AG09309 (cell line): ENCODE measurements at places on chromosomes 5 and 9.

DNA sequence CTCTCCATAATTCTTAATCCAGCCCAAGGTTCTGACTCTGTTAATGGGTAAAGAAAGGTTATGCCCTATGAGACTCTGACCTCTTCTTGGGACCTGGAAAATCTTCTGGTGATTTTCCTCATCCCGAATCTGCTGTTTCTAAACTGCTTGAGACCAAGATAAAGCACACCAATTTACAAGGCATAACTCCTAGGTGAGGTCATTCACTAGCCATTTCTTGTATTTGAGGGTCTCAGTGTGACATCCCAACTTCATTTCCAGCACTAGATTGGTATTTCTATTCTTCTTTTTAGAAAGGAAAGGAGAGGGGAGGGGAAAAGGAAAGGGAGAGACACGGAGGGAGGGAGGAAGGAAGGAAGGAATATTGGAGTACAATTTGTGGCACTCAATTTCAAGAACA is 51.6 kb downstream of the SLC1A1 start:
- DNase-seq = no peak

GRCh38 chr5:219460-219863 is 1.3 kb downstream of the SDHA start:
- no peak for DNase-seq

GRCh38 chr9:130448035-130448624 is 3.4 kb downstream of the ASS1 start:
- DNase-seq = no peak

DNA sequence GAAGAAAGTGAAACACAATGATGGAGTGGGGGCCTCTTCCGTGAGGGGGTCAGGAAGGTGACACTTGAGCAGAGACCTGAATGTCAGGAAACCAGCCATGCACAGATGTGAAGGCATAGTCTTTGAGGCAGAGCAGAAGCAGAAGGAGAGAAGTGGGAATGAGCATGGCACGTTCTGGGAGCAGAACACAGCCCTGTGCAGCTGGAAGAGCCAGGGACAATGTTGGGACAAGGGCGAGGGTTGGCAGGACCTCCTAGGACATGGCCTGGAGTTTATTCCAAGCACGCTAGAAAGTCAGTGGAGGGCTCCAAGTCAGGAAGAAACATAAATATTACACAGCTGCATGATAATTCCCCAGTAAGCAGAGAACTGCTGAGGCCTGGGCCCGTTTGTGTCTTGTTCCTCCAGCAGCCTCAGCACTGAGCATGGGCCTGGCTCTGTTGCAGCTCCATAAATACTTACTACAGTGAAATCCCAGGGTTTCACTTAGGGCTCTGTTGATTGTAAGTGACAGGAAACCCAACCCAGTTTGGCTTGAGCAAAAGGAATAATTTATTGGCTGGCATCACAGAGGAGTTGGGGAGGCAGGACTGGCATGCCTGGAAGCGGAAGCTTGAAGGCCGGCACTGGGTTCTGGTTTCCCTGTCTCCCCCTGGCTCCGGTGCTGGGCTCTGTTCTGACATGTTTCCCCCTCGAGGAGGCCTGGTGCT is 66.2 kb downstream of the MVB12B start:
- DNase-seq = no peak

DNA sequence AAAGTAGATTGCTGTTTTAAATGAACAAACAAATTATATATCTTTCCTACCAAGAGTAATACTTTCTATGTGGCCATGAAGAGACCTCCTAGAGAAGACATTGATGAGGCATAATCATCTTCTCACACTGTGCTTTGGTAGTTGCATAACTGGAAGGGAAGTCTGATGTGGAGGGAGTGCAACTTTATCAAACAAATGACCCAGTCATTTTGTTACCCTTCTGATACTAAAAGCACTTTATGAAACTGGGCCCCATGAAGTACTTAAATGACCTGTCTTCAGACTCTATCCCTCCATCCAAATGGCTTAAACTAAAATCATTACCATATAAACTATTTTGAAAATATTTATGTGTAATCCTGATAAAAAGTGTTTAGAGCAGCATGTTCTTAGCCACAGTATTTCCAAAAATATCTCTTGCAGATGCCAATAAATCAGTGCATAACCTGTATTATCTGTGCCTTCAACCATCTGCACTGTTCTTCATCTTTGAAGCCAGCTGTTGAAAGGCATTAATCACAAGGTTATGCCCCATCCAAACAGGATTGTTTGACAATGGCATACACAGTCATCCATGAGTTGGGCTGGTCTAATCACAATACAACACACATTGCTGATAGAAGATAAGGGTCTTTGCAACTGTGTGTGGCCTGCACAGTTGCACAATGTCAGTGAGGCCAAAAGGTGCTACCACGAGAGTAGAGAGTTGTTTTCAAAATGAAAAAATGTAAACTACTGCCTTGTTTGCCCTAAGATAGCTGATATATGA is 31.9 kb upstream of the MIER3 start:
- DNase-seq = no peak

GRCh38 chr5:172837640-172838039 is 3.6 kb downstream of the ERGIC1 start:
- DNase-seq = no peak

DNA sequence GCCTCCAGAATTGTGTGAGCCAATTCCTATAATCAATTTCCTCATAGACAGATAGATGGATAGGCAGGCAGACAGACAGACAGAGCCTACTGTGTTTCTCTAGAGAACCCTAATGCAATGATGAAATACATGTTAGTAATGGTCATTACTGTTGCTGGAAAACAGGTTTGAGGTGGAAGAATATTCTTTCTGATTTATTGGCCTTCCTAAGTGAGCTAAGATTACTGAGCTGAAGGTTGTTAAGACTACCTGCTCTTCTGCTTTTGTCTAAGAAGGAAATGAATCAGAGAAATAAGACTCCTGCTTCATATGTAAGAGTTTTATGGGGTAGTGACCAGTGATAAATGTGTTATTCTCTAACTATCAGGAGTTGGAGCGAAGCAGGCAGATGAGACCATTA is 219.9 kb downstream of the ELAVL2 start:
- no peak for DNase-seq

DNA sequence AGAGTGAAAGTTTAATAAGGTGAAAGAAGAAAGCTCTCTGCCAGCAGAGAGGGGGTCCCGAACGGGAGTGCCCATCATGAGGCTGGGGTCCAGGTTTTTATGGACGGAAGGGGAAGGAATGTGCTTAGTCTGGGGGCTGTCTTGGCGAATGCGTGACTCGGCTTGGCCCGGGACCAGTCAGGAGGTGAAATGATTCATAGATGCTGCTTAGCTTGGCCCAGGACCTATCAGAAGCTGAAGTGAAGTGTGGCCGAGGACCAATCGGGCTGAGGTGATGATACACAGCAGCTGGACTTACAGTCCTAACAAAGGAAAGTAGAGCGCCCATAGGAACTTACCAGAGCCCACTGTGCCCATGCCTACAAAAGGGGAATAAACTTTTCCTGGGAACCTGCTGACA is 3.9 kb upstream of the FKTN start:
- DNase-seq = no peak

GRCh38 chr5:36787365-36788093 is 89.0 kb upstream of the NIPBL start:
- DNase-seq = no peak

- no peak for DNase-seq
These were observed 78.3 kb downstream of the DMAC1 start for GRCh38 chr9:7721291-7721690.

DNA sequence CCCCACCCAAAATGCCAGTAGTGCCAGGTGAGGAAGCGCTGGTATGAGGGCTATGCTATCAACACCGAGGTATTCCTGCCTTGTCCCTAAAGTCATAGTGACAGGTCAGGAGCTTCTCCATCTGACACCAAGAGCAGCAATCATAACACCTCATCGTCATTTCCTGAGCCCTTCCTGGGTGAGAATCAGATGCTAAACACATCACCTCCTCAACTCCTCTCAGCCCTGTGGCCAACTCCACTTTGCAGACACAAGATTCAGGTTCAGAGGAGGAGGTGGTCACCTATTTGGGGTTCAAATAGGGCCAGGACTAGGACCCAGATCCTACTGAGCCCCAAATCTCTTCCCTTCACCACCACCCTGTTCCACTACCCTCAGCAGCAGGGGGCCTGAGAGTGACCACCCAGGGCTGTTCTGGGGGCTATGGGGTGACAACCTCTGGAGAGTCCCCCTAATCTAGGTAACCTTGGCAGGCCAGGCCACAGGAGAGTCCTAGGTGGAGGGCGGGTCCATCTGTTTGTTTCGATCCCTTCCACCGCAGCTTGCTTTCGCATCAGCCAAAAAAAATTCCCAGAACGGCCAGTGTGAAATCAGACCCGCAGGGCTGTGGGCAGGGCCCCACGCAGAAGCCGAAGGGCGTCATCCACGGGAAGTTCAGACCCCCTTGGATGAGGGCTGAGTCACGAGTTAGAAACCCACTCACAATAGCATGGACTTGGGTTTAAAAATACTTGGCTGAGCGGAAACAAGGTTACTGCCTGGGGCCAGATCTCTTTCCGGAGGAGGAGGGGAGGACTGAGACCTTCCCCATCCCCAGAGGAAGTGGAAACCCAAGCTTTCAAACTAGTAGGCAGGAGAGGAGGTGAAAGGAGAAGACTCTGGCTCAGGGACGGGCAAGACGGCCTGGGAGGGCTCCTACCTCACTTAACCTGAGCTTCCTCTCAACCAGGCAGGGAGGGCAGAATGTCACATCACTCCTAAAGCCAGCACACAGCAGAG is 8.7 kb downstream of the STK10 start:
- no peak for DNase-seq

- DNase-seq = no peak
These were observed 3.0 kb upstream of the ETF1 start for GRCh38 chr5:138545919-138546562.

GRCh38 chr5:76697670-76698069 is 18.3 kb upstream of the F2R start:
- no peak for DNase-seq

- DNase-seq = no peak
These were observed 10.6 kb downstream of the CDH12 start for GRCh38 chr5:22842574-22842973.

- DNase-seq = no peak
These were observed 31.2 kb upstream of the AFAP1L1 start for GRCh38 chr5:149240354-149240998.

DNA sequence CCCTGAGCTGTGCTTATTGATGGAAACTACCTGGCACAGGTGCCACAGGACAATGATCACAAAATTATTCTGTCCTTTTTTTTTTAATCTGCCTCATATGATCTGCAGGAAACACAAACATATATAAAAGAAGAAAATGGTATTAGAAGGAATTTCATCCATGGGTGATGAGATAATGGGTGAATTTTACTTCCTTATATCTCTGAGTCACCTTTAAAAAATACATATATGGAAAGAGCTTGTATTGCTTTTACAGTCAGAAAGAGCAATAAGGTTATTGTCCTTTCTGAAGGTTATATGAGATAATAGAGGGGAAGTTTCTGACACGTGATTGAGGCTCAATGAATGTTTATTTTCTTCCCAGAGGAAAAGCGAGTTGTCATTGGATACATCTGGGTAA is 31.6 kb downstream of the NEURL1B start:
- no peak for DNase-seq

DNA sequence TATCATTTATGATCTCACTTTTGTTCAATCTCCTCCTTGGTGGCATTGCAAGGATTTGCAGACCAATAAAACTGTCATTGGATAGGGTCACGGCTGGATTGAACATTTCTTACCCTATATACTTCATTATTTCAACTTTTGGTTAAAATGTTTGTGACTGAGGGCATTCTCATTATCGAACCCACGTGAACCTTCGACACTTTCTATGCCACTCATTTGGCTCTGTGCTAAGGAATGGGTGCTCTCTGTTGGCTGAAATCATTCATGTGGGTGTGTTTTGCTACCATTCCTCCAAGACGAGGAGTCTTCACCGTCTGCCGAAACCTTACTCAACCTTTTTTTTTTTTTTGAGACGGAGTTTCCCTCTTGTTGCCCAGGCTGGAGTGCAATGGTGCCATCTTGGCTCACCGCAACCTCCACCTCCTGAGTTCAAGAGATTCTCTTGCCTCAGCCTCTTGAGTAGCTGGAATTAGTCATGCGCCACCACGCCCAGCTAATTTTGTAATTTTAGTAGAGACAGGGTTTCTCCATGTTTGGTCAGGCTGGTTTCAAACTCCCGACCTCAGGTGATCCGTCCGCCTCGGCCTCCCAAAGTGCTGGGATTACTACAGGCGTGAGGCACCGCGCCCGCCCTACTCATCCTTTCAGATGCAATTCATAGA is 62.5 kb downstream of the CSNK1A1 start:
- no peak for DNase-seq

DNA sequence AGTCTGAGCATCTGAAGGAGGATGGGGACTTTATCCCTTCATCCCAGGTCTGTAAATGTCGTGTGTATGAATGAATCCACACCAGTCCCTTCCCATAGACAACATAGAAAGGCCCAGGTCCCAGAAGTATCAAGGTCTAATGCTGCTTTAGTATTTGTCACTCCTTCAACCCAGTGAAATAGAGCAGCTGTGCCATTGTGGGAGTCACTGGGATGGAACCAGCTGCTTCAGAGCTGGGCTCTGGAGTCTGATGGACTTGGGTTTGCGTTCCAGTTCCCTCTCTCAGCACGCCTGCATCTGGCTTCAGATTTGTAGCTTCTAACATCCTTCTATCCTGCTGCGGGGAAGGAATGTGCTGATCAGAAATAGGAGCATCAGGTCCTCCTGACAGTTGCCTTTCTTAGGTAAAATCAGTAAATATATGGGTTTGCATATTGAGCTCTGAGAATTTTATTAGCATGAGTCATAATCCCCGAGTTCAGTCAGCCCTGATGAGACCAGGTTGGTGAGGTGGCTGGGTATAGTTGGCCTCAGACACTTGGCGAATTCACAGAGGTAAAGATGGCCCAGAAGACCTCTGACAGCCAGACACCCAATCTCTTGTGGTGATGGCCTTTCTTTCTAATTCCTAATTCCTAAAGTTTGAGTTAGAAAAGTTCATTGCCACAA is 10.1 kb downstream of the ACO1 start:
- no peak for DNase-seq

DNA sequence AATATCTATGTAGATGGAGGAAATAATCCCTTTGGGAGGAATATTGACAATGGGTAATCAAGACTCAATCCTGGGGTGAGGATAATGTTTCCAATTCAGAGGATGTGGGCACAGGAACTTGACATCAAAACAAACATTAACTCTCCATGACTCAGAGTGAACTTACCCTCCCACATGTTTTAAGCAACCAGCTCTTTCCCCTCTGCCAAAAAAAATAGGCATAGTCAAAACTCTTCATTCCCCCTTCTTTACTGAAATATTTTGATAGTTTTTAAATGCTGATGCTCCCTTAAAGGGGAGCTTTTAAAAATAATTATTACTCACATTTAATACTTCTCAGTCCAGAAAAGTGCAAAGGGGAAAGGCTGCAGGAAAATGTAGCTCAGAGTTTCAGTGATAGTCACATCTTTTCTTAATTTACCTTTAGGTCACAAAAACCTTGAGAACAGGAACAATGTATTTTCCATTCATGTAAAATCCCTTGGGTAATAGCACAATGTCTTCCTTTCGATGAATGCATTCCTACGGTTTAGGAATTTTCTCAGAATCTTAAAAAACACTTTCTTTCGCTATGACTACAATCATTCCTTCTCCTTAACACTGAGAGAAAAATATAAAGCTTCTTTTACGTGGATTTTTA is 298.4 kb upstream of the GRAMD2B start:
- DNase-seq = no peak
